ENCODE measurements at places on chromosomes 6 and 20.

GRCh38 chr6:130697995-130698535, 129.1 kb upstream of the SMLR1 start:
- DNase-seq, result peak; percentile 60

DNA sequence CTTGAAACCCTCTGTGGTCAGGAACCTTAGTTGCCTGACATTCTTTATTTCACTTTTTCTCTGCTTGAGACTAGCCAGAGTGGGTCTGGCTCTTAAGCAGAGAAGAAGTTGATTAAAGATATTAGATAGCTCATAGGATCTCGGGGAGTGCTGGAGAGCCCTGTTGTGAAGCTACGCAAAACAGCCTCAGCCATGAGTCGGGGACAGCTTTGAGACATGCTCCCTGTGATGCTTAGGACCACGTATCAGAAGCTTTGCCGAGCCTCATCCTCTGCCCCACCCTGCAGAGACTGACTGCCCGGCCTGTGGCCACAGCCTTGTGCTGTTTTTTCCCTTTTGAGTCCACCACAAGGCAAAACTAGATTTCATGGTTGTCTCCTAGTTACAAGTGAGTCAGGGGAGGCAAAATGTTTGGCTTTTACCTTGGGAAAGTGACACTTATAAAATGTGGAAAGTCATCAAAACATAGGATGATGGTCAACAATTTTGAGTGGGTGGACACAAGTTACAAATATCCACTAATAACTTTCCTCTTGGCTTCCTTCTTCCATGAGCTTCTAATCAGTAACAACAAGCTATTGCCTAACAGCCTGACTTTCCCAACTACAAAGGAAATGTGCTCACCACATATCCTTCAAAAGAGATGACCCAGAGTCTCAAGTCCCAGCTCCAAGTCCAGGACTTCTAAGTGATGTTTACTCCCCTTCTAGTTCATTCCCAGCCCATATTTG, 108.4 kb downstream of the JAG1 start:
- no peak for DNase-seq

DNA sequence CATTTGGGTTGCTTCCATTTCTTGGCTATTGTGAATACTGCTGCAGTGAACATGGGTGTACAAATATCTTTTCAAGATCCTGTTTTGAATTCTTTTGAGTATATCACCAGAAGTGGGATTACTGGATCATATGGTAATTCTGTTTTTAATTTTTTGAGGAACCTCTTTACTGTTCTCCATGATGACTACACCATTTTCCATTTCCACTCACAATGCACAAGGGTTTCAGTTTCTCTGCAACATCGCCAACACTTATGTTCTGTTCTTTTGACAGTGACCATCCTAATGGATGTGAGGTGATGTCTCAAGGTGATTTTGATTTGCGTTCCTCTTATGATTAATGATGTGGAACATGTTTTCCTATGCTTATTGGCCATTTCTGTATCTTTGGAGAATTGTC, 214.4 kb upstream of the ZFP64 start:
- DNase-seq, result no peak

- no peak for DNase-seq
These were observed 24.8 kb downstream of the PHF20 start for GRCh38 chr20:35796571-35796970.

DNA sequence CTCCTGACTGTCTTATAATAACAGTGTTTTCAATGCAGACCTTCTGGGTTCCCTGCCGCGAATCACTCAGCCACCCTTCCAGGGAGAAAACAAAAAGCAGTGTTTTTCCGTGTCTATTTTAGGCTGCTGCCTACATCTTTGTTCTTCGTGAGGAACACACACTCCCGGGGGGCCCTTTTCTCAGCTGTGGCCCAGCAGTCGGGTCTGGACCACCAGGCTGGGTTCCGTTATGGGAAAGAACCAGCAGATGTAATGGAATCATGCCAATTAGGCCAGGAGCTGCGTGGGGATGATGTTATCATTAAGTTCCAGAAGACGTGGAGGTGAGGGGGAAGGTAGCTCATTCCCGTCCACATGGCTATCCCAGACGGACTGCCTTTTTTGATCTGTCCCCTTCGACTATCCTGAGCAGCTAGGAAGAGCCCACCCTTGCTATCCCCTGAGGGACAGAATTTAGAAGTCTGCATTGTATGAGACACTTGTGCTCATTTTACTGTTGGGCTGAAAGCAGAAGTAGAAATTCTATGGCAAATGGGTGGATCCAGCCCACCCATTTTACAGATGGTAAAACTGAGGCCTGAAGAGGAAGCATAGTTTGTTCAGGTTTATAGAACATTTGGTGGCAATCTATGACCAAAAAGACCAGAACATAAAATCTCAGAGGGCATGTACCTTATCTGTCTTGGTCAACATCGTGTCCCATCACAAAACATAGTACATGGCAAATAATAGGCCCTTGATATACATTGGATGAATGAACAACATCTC, 54.5 kb downstream of the KCNB1 start:
- DNase-seq, result no peak

- no peak for DNase-seq
These were observed 64.8 kb upstream of the KIF25 start for GRCh38 chr6:167932468-167933276.

- DNase-seq, result no peak
These were observed 2.7 kb downstream of the MYCT1 start for GRCh38 chr6:152700427-152700826.

DNA sequence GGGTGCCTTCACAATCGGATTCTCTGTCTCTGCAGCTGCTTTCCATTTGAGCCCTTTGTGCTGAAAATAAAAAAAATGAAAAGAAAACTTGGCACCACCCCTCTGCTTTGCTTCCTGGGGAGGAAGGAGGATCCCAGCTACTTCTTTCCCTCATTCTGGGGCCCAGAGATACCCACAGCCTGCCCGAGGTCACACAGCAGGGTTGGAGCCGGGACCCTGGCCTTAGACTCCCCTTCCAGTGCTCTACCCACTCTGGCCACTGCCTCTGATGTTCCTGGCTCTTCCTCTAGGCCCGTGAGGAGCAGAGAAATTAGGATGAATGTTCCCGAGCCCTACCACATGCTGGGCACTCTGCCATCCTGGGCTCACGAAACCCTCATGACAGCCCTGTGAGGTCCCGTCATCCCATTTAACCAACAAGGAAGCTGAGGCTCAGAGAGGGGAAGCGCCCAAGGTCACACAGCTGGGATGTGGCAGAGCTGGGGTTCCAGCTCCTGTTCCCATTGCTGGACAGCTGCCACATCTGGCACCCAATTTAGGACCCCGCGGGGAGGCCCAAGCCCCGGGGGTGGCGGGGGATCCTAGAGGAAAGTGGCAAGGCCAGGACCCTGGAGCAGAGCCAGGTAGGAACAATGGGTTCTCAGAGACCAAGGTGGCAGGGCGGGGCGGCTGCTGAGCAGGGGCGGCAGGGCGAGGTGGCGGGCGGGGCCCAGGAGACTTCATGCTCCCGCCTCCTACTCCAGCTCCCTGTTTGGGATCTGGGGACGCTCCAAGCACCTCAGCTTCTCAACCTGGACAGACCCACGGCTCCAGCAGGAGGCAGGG, 76.6 kb downstream of the CEBPB start:
- DNase-seq, result no peak

DNA sequence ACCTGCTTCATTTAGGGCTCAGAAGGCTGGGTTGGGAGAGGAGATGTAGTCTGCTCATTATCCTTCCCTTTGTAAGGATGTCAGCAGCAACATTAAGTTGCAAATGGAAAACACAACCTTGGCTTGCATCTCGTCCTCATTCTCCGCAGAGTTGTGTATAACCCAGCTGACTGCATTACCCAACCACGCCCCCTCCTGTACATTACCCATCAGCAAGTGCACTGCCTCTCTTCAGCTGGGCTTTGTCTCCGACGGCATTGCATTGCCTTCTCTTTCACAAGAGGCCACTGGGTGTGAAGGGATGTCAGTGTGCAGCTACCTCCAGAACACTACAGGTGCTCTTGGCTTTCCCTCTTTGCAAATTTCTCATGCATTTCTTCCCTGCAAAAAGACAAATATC, 128.7 kb upstream of the TSHZ2 start:
- DNase-seq, result no peak

- peak; percentile 89 for DNase-seq
These were observed at the start of gene DEK for GRCh38 chr6:18264219-18264922. Gene DEK, minus strand, starts transcription at chr6:18264530. Its CDS starts 543 bp downstream, at chr6:18263987.

DNA sequence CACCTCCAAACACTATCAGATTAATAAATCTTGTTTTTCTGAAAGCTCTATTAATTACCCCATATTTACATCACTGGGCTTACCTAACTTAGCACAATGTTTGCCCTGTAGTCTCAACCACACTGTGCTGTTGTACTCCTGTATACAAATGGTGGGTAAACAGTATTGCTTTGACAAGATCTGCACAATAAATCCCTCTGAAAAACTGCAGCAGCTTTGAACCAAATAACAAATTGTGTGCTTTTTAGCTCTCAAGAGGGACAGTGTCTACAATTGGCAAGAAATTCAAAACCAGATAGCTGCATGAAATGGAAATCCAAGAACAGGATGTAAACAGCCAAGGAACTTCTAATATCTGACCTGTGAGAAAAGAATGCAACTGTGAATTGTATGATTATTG, 10.4 kb downstream of the KIF6 start:
- DNase-seq, result no peak

DNA sequence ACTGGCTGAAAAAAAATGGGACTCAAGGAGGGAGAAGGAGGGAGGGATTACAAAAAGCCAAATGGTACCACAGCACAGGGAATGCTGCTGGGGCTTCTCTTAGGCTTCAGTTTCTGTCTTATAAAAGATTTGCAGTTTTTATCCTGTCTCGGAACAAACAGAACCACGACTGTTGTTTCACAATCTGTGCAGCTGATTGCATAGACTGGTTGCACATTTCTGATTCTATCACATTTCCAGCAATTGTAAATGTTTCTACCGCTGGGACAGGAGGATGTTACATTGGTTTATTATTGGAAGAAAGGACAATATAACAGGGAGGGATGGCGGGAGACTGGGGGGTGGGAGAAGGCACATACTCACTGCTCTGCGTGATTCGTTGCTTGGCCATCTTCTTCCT, 73.5 kb upstream of the ARID1B start:
- DNase-seq, result no peak

DNA sequence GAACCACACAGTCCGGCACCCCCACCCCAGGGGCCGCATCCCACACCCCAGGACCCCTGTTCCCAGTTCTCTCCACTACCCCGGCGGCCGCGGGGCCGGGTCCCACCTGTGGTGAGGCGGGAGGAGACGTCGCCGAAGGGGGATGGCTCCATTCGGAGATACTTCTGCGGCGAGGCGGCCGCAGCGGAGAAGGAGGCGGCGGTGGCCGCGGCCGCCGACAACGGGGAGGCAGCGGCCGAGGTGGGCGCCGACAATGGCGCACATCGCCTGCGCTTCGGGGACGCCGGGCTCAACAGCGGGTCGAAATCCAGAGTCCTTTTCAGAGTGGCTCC, 723 bp downstream of the AKIRIN2 start:
- DNase-seq, result peak; percentile 62

DNA sequence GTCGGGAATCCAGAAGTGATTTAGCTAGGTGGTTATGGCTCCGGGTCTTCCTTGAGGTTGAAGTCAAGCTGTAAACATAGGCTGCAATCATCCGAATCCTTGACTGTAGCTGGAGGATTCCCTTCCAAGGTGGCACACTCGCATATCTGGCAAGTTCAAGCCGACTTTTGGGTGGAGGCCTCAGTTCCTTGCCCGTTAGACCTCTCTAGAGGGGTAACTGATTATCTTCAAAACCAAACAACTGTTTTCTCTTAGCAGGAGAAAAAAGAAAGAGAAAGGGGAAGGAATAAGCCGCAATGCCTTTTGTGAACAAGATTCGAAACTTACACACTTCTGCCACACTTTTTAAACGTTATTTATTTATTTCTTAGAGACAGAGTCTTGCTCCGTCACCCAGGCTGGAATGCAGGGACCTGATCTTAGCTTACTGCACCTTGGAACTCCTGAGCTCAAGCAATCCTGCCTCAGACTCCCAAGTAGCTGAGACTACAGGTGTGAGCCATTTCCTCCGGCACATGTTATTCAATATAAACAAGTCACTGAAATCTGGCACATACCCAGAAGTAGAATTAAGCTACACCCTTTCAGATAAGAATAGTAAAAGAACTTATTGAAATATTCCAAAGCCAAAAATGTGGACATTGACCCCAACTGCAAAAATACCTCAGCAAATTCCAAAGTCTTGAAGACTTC, 76.3 kb downstream of the HFE start:
- no peak for DNase-seq

DNA sequence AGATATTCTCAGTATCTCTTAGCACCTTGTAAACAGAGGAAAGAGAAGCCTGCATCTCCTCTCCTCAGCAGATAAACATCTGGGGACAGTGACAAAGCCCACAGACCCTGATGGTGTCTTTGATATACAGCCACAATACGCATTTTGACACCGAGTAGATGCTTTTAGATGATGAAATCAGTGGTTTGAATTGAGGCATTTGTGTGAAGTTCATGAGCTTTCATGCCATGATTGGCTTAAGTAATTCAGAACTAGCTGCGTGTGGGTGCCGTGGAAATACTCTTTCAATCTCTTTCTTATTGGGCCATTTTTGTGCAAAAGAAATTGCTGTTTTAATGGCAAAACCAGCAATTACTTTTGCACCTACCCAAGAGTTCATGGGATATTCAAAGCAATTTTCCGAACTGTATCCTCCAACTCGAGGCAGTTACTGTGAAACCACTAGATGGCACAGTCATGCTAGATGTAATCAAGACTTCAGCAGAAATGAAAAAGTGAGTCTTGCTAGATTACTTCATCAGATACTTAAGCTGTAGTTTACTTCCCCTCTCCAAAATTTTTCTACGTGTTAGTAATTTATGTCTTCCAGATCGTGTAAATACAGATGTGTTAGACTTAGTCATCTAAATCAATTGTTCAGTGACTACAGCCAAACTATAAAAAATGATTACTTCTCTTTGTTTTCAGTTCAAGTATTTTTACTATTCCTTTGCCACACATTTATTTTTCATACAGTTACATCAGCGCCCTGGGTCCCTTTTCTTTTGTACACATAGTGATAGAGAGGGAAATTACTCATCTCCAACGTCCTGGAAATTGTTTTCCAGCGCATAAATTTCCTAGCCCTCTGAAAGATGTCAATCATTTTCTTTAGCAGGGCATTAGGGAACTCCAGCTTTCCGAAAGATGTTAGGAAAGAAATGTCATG, 49.4 kb downstream of the IYD start:
- DNase-seq, result no peak

GRCh38 chr6:159307246-159307790, 138.1 kb downstream of the FNDC1 start:
- no peak for DNase-seq

DNA sequence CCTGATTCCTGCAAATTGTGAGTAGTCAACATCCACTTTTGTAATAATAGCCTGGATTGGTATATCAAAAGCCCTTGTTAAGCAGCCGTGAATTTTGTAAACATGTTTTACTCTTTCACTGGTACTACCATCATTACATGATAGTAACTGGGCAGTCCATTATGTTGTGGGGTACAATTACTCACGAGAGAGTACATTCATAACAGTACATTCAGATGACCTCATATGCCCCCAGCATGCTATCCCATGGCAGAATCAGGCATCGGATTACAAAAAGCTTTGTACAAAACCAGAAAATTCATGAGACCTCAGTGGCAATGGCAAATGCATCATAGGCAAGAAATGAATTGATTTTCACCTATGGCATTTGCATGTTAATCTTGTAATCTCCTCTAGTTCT, 166.2 kb downstream of the EPM2A start:
- DNase-seq, result no peak

GRCh38 chr6:37171970-37172812, 2.2 kb downstream of the PIM1 start:
- peak; percentile 86 for DNase-seq
